ENCODE measurements at places on chromosomes 5 and 9. TPM values are rescaled to one million over a fixed set of nuclear protein-coding genes. Genes with fewer than 3 reads are reported as not detected.

Gene LCN12
- total RNA-seq = not detected

Gene ARPC5L
- total RNA-seq = 59.7 TPM

- DNase-seq = no peak
Observed at GRCh38 chr5:22514231-22514630, 338.9 kb downstream of the CDH12 start.

GRCh38 chr5:30764704-30765103 lies 428.8 kb upstream of the CDH6 start:
- no peak for DNase-seq

DNA sequence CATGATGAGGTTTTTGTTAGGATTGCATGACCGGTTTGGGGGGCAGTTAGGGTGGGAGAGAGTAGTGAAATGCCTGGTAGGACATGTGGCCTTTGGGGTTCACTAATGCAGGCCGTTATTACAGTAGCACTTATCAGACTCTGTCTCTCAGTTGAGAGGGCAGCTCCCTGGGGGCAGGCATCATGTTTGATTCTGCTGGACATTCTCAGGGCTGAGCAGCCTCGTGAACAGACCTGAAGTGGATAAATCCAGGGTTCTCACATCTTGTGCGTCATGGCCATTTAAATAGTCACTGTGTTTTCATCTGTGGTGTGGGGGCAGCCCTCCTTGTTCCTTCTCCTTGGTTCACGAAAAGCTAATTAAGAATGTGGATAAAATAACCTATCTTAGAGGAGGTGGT lies 18.9 kb downstream of the KCNN2 start:
- no peak for DNase-seq
